ENCODE measurements at places on chromosomes 6 and 20. TPM values are rescaled to one million over a fixed set of nuclear protein-coding genes. Genes with fewer than 3 reads are reported as not detected.

BPIFB1 gene
- not detected for total RNA-seq

SRSF12 gene
- total RNA-seq, result not detected

GTF2H4 gene
- 14.6 TPM for total RNA-seq

LHFPL5 gene
- not detected for total RNA-seq

SAMD10 gene
- 1.6 TPM for total RNA-seq

PIM1 gene
- 8.2 TPM for total RNA-seq

KCNK15 gene
- total RNA-seq, result not detected

CTCFL gene
- total RNA-seq, result not detected

CFB gene
- 1.8 TPM for total RNA-seq

APOBEC2 gene
- total RNA-seq, result not detected

BLCAP gene
- 57.5 TPM for total RNA-seq

DNA sequence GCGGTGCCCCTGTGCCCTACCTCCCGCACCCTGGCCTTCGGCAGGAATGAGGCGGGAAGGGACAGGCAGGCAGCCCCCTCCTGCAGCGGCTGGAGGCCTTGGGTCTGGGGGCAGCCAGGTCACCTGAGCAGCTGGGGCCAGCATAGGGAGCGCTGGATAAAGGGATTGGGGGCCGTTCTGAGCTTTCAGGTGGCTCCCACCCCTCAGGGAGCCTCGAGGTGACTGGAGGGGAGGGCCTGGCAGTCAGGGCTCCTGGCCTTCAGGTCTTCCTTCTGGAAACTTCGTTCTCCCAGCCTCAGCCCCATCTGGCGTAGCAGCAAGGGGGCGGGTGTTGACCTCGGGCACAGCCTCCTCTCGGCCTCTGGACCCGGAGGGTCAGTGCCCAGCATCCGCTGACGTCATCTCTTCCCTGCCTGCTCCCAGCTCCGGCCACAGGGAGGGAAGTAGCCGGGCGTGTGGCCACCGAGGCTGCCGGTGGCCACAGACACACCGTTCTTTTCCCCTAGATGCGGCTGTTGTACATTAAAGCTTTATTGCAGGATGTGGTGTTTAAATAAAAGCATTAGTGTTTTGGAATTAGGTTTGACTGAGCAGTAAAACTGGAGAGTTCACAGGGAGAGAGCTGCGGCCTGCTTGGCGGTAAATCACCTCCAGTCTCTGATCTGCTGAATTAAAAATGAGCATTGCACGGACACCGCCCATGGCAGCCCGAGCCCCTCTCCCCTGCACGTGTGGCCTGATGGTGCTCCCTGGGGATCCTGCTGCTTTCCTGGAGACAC is 80.0 kb upstream of the GATA5 start:
- DNase-seq, result peak; percentile 81

DNA sequence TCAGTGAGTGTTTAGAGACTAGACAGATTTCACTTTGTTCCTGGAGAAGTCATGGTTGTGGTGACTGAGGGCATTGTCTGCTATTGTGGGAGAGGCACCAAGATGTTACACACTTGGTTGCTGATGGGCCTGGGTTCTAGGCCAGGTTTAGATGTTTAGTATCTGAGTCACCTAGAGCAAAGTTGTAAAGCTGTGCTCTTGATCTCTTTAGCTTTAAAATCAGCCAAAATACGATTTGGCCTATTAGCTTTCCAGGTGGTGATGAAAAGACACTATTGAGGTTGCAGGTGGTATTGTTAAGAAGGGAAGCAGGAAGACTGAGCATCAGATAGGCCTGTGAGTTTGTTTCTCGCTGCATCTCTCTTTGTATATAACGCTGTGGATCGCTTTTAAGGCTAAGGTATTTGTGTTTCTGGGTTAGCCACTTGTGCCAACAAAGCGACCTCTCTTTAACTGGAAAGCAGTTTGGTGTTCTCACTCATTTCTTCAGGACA is 48.6 kb downstream of the FOXO3 start:
- peak; percentile 88 for DNase-seq

GRCh38 chr6:56188429-56188828 is 59.0 kb downstream of the COL21A1 start:
- no peak for DNase-seq

GRCh38 chr6:68233623-68234022 is 401.5 kb upstream of the ADGRB3 start:
- no peak for DNase-seq

GRCh38 chr20:38156888-38157634 is 8.0 kb downstream of the TGM2 start:
- peak; percentile 81 for DNase-seq

- no peak for DNase-seq
Observed at GRCh38 chr6:55666037-55666436, 87.0 kb upstream of the HMGCLL1 start.

DNA sequence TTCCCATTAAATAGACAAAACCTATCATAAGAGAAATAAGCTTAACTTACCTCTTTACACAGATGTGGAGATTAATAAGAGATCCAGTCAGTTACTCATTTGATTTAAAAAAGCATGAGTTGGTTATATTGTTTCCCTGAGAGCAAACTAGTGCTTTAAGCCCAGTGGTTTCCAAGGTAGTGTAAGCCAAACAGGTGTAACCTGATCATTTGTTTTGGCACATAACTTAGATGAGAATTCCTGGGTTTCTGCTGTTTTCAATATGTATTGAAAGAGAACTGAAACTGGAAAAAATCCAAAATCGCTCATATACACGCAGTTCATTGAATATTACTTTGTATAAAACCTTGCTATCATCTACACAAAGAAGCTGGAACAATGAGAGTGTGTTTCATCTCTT is 30.5 kb upstream of the SMIM8 start:
- no peak for DNase-seq

GRCh38 chr6:56101141-56101553 is 146.2 kb downstream of the COL21A1 start:
- DNase-seq, result peak; percentile 96

DNA sequence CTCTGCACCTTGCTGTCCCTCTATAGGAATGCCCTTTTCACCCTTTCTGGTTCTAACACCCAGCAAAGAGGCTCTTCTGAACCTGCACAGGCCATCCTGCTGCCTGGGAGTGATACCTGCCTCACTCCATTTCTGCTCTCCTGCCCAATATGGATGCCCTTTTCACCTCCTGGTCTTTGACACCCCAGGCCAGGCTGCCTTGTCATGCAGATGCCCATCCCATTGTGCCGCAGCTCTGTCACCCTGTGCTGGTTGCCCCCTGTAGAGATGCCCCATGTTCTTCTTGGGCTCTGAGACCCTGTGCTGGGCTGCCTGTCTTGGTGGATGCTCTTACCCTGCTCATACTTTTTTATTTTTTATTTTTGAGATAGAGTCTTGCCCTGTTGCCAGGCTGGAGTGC is 95.3 kb downstream of the CDKAL1 start:
- DNase-seq, result no peak

DNA sequence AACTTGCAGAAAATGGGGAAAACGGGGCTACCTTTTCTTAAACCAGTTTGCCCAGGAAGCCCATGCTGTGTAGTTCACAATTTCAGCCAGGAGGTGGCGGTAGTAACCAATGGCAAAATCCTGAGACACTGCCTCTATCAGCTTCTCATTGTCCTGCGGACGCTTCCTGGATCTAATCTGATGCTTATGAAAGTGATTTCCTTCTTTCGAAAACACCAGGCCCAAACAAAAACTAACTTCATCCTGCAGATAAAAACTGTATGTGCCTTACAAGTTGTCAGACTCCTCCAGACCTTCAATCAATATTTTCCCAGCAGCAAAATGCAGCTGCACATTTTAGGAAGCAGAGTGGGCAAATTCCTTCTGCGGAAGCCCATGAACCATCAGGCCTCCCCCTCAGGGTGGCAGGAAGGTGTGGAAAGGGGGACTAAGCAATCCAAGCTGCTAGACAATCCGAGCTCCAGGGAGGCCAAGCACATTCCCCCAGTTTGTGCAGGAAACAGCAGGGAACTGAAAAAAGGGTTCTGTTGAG is 88.5 kb downstream of the LY86 start:
- DNase-seq, result peak; percentile 68

DNA sequence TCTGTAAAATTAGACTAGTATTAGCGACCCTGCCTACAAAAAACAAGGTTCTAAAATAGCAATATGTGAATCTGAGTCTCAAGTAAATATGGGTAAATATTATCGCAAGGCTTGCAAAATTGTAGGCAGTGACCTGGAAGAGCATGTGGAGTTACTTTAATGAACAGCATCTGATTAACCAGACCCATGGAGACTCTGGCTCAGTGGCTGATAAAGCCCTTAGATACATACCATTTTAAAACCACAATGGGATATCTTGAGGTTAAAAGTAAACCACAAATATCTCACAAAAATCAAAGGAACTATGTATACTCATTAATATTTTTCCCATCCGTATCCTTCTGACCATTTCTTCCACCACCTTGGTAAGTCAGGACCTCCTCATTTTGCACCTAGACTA is 187.0 kb downstream of the MTFR2 start:
- peak; percentile 54 for DNase-seq

DNA sequence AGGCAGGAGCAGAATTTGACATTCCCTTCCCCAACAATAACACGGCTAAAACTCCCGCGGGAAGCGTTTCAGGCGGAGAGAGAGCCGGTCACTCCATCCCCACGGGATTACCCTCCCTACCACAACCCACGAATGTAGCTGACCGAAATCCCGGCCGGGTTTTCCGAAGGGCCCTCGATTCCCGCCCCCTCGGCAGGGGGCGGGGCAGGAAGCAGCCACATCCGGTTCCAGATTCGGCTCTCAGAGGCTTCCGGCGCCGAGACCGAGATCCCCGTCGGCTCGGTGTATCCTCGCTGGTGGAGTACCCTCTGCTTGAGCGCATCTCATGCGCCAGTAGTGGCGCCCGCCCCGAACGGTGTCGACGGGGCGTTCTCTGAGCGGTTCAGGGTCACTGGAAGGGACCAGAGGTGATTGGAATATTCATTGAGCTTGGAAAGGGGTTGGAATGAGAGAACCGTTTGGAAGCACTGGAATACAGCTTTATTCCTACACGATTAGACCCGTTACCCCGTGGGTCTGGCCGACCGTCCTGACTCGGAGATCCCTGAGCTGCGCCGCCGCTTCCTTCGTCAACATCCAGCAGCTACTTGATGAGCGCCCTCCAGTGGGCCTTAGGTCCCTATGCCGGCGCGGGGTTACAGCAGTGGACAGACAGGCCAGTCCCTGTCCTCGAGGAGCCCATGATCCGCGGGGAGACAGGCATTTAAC is 649 bp upstream of the RGL2 start:
- DNase-seq, result peak; percentile 94

DNA sequence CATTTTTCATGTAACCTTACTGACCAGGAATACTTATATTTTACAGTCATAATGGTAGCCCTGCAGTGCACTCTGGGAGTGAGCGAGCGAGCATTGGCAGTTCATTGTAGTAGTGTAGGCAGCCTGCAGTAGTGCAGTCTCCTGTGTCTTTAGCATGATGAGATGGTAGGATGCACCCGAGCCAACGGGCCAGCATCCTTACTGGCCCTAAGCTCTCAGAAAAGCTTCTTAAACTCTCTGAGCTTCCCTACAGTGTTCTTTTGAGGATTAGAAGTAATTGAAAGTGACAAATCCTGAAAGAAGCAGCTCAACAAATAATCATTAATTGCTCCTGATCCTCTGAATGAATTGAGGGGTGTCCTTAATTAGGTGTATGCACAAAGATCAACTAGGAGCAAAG is 20.9 kb downstream of the SLC9A8 start:
- no peak for DNase-seq

- DNase-seq, result no peak
Observed at GRCh38 chr6:136228814-136229213, 21.3 kb downstream of the MTFR2 start.

DNA sequence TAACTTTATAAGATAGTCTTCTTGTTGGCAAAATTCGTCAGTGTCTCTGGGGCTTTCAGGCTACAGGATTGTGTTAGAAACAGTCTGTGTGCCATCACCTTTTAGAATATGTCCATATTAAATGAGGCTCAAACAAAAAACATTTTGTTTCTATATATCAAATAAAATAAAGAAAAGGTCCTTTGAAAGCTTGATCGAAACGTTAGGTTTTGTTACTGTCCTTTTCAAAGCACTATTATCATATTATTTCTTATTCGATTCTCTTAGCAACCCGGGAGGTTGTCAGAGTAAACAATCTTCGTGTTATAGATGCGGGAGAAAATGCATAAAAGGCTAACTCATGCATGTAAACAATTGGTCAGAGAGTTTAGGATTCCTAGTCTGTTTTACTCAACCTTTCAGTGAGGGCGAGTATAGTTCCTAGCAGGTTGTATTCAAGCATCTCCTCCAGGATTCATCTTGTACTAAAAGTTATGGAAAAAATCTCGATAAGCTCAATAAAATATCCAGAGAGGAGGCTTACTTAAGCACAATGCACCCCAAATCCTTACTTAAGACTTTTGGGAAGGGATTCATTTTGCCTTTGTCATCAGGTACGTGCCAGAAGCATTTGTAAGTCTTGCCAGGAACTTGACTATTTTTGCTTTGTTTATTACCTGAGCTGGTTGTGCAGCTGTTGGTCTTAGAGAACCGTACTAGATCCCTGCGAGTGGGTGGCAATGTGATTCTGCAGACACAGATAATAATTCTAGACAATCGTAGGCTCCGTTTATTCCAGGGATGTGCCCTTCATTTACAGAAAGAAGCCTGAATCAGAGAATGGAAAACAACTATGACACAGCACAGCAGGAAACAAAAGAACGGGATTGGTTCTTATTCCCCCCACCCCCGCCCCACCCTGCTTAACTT is 159.6 kb upstream of the ZNF217 start:
- peak; percentile 72 for DNase-seq

DNA sequence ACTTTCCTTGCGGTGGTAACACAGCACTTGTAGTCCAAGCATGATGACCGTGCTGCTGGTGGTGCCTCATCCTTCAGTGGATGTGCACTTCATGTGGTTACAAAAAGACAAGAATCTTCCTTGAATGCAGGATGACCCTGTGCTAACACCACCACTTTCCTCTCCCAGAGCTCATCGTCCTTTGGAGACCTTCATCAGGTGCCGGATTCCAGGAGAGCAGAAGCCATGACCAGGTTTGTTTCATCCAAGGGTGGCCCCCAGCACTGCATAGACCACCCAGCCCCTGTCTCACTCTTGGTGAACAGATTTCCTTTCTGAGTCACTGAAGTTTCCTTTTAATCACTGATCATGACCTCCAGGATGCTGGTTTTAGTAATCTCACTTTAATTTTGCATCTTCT is 101.2 kb upstream of the SYNDIG1 start:
- DNase-seq, result no peak

GRCh38 chr20:43584448-43585136 is 6.1 kb upstream of the IFT52 start:
- DNase-seq, result peak; percentile 82

DNA sequence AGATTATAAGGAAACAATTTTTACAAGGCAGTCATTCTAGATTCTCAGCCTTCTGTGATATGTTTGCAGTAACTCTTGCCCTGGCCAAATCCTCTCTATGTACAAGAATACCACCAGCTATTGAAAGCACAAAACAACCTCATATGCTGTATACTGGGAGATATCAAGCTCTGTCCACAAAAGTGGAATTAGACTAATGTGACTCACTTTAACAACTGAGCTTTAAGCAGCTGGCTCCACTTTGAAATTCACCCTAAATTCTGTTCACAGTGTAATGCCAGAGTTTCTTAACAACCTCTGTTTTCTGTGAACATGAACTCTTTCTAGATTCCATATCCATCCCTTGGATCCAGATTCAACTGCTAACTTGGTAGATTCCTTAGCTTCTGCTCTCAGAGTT is 47.6 kb downstream of the CHD6 start:
- DNase-seq, result no peak

- no peak for DNase-seq
Observed at GRCh38 chr6:132961610-132962009, 147.2 kb downstream of the RPS12 start.

GRCh38 chr20:45725134-45725533 is 3.0 kb downstream of the SPINT4 start:
- DNase-seq, result peak; percentile 15

Measured in RPMI7951 (cell line).